ENCODE measurements at places on chromosomes 5 and 9.

- no peak for DNase-seq
Measured at GRCh38 chr5:104361932-104362331, 799.3 kb upstream of the NUDT12 start.

GRCh38 chr9:121826711-121827110, 175.3 kb downstream of the DAB2IP start:
- DNase-seq, result no peak

GRCh38 chr9:130675396-130675795, 11.0 kb downstream of the PRDM12 start:
- no peak for DNase-seq

DNA sequence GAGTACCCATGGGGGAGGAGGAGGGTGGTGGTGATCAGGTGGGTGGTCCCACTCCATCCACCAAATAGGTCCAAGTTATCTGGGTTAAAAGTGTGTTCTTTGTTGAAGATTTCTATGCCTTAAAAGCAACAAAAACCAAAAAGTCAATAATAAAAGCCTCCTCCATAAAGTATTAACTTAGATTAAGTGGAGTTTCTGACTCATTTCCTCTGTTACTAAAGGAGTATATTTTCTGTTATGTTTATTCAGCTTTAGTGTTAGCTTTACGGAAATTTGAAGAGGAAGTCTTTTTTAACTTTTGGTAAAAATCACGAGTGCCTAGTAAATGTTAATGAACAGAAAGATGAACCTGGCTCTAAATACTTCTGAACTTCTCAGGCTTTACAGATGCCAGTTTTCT, 17.8 kb downstream of the FBXO38 start:
- peak; percentile 67 for DNase-seq

- DNase-seq, result no peak
Measured at GRCh38 chr5:117118499-117118898, 543.9 kb upstream of the SEMA6A start.

- DNase-seq, result peak; percentile 22
Measured at GRCh38 chr9:127308652-127309434, 44.3 kb downstream of the GARNL3 start.

- DNase-seq, result no peak
Measured at GRCh38 chr5:9381464-9381863, 164.4 kb downstream of the SEMA5A start.

GRCh38 chr9:127896395-127897192, 2.8 kb downstream of the ST6GALNAC6 start:
- DNase-seq, result no peak

DNA sequence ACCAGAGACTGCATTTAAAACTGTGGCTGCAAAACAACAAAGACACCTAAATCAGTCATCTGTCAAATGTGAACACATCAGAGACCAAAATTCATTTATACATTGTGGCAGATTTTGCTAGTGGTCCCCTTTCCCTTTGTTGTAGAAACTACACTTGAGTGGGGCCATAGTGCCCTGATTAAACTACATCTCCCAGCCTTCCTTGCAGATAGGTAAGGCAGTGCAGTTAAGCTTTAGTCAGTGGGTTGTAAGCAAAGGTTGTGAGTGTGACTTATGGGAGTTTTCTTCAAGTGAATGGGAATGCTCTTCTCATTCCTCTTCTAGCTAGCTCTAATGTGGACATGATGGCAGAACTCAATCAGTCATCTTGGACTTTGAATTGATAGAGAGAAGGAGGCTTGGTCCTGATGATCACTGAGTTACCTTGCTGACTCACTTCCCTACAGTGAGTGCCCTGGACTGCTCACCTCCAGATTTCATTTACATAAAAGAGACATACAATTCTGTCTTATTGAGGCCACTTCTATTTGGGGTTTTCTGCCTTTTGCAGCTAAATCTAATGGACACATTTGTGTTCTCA, 35.2 kb upstream of the SPARC start:
- DNase-seq, result no peak

DNA sequence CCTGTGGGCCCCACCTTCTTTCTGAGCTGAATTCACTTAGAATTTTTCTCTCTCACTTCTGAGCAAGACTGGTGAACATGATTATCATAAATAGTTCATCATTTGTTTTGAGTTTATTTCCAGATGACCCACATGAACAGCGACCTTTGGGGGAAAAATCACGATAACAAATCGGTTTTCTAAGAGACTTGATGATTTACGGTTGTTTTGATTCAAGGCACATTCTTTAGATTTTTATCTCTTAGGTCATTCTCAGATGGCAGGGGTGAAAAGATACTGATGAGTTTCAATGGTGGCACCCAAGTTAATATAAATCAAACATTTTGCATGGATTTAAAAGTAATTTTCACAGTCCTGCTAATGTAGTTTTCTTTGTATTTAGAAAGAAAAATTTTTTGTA, 95.1 kb downstream of the DMXL1 start:
- no peak for DNase-seq

GRCh38 chr9:18874069-18874468, 158.9 kb downstream of the SAXO1 start:
- no peak for DNase-seq

- no peak for DNase-seq
Measured at GRCh38 chr9:136107953-136108647, 10.6 kb downstream of the TMEM250 start.

DNA sequence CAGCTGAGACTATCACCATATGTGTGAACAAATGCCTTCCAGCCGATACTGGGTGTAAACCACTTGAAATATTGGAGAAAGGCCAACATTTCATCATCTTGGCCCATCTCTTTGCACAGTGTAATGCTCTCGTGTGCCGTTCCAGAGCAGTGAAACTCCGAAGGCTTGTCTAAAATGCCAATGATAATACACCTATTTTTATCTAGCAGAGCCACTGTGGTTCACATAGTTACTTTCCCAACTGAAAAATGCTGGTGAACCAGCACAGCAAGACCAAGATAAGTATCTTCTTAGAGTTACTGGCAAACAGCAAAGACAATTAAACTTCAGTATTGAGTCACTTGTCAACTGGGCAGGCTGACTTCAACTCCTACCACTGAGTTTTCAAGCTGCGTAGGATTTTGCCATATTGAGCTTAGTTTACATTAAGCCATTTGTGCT, 379.9 kb upstream of the ACTBL2 start:
- no peak for DNase-seq

DNA sequence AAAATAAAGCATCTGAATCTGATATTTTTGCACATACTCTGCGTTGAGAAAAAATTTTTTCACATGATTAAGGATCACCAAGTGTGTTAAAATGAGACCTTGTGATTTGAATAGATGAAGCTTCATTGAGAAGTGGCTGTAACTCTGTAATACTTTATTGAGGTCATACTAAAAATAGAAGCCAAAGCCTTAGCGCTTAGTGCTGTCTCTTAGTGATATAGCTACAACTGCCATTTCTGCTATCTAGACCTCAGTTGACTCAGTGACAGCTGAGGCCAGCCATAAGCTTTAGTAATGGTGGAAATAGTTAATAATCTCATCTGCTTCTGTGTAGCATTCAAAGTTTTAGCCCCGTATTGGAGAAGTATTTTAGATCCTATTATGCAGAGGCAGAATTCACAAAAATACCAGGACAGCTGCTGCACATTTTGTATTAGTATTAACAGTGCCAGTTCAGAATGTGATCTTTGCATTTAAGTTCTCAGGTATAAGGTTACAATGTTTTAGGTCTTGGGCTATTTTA, 107.4 kb upstream of the SGCD start:
- DNase-seq, result no peak

DNA sequence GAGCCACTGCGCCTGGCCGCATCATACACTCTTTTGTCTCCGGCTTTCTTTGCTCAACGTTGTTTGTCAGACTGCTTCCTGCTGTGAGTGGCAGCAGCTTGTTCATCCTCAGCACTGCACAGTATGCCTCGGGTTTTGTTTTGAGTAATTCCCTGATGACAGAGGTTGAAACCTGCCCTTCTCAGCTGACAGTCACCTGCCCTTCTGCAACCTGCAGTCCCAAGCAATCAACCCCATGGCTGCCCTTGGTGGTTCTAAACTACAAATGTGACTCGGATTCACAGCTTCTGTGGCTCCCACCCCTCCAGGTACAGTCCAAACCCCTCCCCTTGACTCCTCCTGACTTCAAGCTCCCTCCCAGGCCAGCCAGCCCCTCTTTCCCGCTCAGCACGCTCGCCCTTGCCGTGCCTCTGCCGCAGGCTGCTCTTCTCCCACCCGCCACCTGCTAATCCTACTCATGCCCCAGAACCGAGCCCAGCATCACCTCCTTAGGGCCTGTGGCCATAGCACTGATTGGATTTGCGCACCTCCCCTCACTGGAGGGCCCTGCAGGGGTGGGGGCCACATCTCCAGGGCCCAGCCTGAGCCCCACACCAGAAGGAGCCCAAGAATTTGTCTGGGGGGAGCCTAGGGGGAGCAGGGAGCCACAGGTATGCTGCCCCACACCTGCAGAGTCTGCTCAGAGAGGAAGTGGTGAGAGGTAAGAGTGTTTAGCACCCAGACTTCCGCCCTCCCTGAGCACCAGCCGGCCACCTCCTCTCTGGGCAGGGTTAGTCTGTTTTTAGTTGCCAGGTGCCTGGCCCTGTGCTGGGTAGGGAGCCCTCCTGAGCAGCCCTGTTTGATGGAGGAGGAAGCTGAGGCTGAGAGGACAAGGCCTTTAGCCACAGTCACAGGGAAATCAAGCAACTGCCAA, 10.1 kb downstream of the EEIG1 start:
- no peak for DNase-seq

DNA sequence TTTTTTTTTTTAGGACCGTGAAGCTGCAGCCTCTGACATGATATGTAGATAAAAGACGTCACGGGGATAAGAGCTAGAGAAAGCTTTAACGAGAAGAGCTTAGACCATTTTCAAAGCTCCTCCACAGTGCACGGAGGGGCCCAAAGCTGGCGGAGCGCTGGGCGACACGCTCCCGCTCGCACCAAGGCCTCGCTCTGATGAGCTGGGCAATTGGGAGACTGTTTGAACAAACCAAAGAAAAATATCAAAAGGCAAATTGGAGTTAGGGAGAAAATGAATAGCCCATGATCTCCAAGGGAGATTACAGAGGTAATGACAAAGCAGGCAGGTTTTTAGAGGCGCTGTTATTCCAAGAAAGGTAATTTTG, 179.4 kb downstream of the SREK1 start:
- DNase-seq, result no peak

- no peak for DNase-seq
Measured at GRCh38 chr5:43207601-43208000, 15.6 kb downstream of the NIM1K start.

GRCh38 chr5:58934629-58935097, 351.8 kb downstream of the RAB3C start:
- DNase-seq, result no peak

GRCh38 chr9:100927763-100928162, 100.8 kb upstream of the PLPPR1 start:
- no peak for DNase-seq

GRCh38 chr9:129451669-129452068, 169.2 kb downstream of the C9orf50 start:
- no peak for DNase-seq

DNA sequence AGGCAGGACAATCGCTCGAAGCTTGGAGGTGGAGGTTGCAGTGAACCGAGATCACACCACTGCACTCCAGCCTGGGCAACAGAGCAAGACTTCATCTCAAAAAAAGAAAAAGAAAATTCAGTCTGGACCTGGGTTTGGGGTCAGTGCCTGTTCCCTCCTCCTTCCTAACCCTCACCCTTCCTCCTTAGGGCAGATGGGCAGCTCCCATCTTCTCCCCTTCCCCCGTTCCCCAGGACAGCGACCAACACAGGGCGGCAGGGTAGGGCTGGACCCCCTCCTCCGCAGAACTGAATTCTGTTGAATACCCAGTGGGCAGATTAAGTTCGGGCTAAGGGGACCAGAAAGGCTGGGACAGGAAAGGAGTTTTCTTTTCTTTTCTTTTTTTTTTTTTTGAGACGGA, 1.5 kb upstream of the RMND5B start:
- no peak for DNase-seq

- DNase-seq, result no peak
Measured at GRCh38 chr5:133219296-133219695, 167.5 kb downstream of the HSPA4 start.

DNA sequence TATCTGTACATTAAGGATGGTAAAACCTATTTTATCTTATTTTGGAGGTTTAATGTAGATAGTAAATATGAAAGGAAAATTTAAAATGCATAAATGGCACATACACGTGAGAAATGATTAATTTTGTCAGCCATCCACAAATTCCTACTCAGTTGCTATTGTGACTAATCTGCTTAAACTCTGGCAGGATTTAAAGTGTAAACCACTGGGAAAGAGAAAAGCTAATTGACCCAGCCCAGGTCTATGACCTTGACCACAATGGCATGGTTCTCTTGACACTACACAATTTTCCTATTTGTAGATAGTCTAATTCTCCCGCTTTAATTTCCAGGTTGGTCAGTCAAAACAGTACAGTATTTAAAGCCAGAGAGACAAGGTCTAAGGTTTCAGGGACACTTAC, 459.0 kb upstream of the KLF4 start:
- DNase-seq, result no peak

DNA sequence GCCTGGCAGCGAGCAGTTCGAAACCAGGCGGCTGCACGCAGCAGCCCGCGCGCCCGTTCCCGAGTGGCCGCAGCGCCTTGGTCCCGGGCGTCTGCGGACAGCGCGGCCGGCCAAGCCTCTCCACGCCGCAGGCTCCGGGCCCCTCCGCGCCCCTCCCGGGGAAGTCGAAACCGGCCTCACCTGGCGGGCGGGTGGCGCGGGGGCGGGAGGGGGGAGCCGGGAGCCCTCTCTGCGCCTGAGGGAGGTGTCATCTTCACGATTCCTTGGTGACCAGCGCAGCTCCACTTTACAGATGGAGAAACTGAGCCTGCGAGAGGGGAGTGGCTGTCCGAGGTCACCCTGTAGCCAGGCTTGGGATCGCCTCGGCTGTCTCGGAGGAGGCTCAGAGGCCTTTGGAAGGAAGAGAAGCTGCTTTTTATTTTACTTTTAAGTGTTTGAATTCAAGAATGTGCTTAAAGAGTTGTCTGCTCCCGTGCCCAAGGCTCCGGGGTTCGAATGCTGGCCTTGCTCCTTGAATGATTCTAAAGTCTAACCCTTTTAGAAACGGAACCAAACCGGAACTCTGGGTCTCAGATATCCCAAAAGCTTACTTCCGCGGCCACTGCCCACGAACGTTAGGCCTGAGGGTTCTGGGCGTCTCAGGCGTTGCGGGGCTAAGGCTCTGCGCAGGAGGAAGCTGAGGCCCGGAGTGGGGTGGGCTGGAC, 662 bp downstream of the SUSD3 start:
- DNase-seq, result peak; percentile 54

GRCh38 chr9:18748251-18748701, 274.3 kb downstream of the ADAMTSL1 start:
- DNase-seq, result no peak

DNA sequence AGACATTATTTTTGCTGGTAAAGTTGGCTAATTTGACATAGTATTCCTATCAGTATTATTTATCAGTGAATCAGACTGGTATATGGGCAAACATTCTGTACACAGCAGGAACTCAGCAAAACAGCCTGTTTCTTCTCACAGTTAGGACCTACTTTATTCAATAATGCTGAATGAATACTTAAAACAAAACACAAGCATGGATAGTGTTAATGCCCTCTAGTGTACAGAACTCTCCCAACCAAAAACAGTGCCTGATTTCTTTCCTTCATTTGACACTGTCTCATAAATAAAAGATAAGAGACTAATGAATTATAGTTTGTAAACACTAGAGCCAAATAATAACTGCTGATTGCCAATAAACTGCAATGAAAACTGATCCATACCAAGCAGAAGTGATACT, 1113.3 kb downstream of the PTPRD start:
- no peak for DNase-seq

Measured in suppressor macrophage treated with lipopolysaccharide for 1 hour (primary cell).